Kidney glomerular epithelial cell (primary cell): ENCODE measurements at places on chromosomes 5 and 9.

- no peak for DNase-seq
Observed at GRCh38 chr5:72107901-72108201, 576 bp downstream of the MAP1B start.

GRCh38 chr5:155844542-155844941 is 482.4 kb upstream of the SGCD start:
- no peak for DNase-seq

DNA sequence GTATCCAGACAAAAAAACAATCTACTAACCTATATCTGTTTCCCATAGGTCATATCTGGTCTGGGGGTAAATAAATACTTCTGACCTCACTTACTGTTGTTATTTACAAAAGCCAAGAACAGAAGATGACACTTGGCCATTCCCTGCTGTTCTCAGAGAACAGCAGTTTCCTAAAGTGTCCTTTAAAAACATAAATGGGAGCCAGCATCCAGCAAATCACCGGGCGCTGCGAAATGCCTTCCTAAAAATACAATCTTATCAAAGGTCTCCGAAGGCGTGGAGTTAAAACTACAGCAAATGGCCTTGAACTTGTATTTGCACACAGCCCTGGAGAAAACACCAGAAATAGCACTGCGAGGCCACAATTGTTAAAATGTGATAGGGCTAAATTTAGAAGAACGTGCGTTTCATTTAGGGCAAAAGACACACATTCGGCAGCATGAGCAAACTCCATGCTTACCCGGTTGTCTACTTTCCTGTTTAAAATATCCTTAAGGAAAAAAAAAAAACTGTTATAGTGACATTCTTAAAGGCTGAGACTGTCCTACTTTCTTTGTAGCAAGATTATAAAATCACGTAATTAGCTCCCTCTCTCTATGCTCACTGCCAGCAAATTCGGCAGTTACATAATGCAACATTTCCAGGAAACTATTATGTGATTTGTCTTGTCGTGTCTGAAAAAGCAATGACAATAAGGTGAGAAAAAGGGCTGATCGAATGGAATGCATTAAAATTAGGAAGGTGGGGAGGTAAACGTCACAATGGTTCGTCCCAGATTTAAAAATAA is 1.5 kb downstream of the NFIL3 start:
- peak; percentile 46 for DNase-seq

GRCh38 chr9:20320921-20321320 is 301.4 kb downstream of the MLLT3 start:
- DNase-seq, result no peak

GRCh38 chr9:110340306-110340705 is 2.6 kb upstream of the TXNDC8 start:
- no peak for DNase-seq

DNA sequence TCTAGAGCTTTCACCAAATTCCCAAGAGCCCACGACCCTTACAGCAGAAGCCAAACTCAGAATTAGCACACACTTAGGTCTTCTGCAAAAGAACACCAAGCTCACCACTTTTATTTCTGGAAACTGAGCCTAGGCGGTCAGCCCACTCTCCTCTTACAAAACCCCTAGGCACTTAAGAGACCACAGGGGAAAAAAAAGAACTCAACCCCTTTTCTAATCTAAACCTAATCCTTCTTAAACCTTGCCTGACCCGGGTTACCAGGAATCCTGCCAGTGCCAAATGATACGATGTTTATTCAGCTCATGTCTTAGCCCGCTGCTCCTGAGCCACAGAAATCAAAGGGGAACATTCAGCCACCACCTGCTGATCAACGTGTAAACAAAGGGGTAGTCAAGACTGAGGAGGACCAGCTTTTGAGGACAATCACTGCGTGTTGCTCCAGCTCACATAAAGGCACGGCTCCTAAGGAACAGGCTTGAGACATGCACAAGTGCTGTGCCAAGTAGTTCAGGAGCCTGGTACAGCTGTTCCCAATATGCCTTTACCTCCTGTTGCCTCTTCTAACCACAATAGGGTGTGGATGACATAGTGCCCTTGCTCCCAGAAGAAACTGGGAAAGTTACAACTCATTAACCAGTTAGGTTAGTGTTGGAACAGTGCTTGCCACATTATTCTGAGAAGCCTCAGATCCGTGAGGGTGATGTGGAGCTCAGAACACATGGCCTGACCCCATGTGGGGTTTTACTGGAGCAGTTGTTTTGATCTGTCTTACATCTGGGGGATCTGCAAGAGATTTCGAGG is 49.3 kb downstream of the ZFAND5 start:
- peak; percentile 84 for DNase-seq

GRCh38 chr5:90113108-90113507 is 296.4 kb downstream of the CETN3 start:
- no peak for DNase-seq

DNA sequence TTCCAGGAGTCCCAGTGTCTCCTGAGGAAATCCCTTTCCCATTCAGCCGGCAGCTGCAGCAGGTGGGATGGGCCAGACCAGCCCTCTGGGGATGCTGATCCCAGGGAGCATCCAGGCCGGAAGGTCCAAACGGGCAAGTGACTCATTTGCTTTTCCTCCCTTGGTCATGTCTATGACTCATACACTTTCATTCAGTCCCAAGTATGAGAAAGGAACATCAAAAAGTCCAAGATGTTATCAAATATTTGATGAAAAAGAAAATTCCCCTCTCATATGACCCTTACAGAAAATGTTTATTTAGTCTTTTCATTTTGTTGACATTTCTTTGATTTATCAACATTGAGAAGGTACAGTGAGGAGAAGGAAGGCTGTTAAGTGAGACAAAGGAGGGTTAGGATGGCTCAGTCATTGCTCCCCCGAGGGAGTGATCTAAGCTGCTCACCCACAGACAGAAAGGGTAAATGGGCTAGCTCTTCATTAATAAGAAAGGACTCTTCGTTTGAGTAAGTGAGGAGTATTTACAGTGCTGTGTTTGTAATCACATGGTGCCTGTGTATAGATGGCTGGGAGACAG is 117.6 kb upstream of the ANKRD55 start:
- DNase-seq, result peak; percentile 100

- DNase-seq, result no peak
Observed at GRCh38 chr5:60077292-60077691, 183.8 kb upstream of the PDE4D start.

- DNase-seq, result no peak
Observed at GRCh38 chr5:1143670-1143951, 31.7 kb upstream of the SLC12A7 start.

- no peak for DNase-seq
Observed at GRCh38 chr9:86659413-86660046, 287.8 kb downstream of the GAS1 start.

DNA sequence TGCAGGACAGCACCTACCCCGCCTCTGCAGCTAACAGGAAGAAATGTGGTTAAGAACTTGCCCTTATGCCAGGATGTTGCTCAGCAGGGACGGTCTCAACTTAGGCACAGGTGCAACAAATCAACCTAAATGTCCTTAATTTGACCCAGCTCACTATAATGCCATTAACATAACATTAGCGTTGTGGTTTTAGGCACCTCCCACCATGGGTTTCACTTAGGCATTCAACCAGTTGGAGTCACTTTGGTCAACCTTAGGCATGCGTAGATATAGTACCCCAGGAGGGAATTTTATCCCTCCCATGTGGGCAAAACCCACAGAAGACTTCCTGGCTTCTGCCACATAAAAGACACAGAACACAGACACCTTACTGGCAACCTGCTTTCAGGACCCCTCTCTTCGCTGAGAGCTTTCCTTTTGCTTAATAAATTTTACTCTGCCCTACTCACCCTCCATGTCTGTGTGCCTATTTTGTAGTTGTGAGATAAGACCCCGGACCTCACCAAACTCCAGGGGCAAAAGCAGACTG is 8.7 kb upstream of the ERAP1 start:
- no peak for DNase-seq

GRCh38 chr5:27038476-27038875 is at the start of gene CDH9:
Gene CDH9, minus strand, starts transcription at chr5:27038586. Its CDS starts 50,253 bp downstream, at chr5:26988333.
- no peak for DNase-seq

DNA sequence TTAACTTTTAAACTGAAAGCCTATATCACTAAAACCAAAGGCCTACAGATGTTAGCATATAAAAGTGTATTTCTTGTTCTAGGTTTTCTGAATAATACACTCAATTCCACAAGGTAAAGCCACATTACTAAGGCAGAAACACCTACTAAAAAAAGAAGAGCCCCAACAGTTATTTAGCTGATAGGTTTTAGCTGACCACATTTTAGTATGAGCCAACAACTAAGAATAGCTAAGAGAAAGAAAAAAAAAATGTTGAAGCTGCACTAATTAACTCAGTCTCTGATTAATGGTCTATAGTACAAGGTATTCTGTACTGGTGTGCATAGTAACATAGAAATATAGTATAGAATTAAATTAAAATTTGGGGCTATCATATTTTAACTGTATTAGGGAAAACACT is 23.5 kb downstream of the ZFR start:
- DNase-seq, result no peak

DNA sequence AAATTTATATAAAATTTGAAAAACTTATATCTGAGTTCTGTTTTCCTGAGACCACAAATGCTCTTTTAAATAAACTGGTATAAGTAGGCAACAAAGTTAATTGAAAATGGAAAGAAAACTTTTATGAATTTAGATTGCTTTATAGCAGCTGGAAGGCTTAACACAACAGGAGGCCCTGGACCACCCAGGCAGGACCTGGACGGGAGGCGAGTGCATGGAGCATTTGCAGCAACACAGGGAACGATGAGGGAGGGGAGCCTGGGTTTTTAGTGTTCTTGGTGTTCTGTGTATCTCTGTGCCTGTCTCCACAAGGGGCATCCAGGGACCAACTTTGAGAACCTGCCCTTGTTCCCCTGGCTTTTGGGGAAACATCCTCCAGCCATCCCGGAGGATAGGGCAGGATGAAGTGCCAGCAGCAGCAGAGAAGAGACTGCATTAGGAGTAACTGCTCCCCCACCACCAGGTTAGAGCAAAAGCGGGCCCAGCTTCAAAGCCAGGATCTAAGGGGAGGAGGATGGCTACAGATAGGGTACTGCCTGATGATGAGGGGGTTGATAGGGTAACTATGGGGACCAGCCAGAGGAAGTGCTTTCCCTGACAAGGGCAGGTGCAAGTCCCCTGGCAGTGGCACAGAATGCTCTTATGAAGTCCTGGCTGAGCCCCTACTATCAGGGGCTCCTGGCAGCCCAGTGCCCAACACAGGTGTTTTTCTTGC is 6.7 kb upstream of the SPATA31E1 start:
- DNase-seq, result no peak

- no peak for DNase-seq
Observed at GRCh38 chr9:6620353-6620752, 25.2 kb downstream of the GLDC start.

GRCh38 chr9:127907867-127908659 is 8.7 kb upstream of the ST6GALNAC6 start:
- DNase-seq, result no peak

DNA sequence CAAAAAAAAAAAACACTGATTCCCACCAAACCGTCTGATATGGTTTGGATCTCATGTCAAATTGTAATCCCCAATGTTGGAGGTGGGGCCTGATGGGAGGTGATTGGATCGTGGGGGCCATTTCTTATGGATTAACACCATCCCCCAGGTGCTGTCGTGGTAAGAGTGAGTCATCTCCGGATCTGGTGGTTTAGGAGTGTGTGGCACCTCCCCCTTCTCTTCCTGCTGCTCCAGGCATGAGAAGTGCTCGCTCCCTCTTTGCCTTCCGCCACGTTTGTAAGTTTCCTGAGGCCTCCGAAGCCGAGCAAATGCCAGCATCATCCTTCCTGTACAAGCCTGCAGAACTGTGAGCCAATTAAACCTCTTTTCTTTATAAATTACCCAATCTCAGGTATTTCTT is 45.2 kb downstream of the HSD17B3 start:
- no peak for DNase-seq

DNA sequence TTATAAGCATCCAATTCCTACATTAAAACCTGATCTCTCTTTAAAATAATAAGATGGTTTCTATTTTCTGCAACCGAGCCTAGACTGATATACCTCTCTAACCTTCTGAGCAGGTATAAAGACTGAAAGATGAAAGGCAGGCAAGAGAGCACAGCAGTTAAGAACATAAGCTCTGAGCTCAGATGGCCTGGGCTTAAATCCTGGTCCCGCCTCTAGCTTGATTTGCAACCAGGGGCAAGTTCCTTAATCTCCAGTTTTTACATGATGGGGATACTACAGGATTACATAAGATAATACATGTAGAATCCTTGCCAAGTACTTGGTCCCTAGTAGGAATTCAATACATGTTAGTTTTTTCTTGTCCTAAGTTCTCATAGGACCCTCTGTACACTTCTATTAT is 33.9 kb downstream of the SLC24A2 start:
- DNase-seq, result no peak

DNA sequence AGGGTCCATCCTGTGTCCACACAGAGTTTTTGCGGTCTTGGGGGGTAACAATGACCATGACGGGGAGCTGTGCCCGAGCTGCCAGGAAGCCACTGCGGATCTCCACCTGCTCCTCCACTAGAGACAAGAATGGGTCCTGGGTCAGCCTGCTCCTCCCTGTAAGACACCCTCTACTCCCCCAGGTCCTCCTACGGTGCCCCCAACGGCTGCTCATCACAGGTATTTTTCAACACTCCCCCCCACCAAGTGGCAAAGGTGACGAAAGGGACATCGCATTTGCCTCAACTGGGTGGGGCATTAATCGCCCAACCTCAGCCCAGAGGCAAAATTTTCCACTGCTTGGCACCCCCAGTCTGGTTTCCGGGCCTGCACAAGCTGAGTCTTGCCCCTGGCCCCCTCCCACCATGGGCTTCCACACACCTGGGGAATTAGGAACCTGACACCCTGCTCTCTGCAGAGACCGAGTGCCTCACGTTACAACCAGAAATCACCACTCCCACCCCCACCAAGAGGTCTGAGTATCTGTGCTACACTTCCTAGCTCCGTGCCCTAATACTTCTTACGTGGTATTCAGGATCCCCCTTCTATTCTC is 9.6 kb downstream of the NOL6 start:
- no peak for DNase-seq

DNA sequence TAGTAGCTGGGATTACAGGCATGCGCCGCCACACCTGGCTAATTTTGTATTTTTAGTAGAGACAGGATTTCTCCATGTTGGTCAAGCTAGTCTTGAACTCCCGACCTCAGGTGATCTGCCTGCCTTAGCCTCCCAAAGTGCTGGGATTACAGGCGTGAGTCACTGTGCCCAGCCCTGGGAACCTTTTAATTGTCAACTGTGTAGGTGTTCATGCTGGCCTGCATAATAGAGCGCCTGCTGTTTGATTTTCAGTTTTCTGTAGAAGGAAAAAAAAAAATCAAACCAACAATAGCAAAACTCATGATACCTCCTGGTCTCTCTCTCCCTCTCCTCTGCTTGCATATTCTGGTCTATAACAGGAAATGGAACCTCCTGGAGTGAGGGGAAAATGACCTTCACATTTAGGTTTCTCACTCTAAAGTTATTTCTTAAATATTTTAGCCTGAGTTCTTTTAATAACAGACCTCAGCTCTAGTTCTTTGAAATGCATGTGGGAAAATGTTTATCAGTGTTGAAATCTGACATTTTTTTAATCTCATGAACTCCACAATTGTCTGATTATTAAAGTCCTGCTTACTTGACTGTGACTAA is 51.7 kb downstream of the EXOSC2 start:
- DNase-seq, result no peak

GRCh38 chr9:88531920-88532698 is 2.9 kb upstream of the NXNL2 start:
- no peak for DNase-seq

- DNase-seq, result no peak
Observed at GRCh38 chr5:35303152-35303551, 72.9 kb upstream of the PRLR start.
